Amniotic stem cell (primary cell): ENCODE measurements at places on chromosomes 3 and 15.

DNA sequence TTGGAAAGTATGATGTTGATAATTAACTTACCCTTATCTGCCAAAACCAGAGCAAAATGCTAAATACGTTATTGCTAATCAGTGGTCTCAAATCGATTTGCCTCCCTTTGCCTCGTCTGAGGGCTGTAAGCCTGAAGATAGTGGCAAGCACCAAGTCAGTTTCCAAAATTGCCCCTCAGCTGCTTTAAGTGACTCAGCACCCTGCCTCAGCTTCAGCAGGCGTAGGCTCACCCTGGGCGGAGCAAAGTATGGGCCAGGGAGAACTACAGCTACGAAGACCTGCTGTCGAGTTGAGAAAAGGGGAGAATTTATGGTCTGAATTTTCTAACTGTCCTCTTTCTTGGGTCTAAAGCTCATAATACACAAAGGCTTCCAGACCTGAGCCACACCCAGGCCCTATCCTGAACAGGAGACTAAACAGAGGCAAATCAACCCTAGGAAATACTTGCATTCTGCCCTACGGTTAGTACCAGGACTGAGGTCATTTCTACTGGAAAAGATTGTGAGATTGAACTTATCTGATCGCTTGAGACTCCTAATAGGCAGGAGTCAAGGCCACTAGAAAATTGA is 59.7 kb downstream of the DCUN1D1 start:
- no peak for DNase-seq

GRCh38 chr3:42410370-42411131 is at the start of gene LYZL4:
LYZL4 (minus strand) TSS chr3:42410610; CDS start chr3:42407251, 3,359 bp downstream.
- DNase-seq: no peak

- DNase-seq: no peak
Observed at GRCh38 chr3:51605938-51606337, 65.1 kb upstream of the TEX264 start.

- no peak for DNase-seq
Observed at GRCh38 chr3:123547881-123548519, 36.9 kb downstream of the HACD2 start.

GRCh38 chr3:113963879-113964278 is 16.1 kb downstream of the ZDHHC23 start:
- no peak for DNase-seq

- DNase-seq: peak; percentile 2
Observed at GRCh38 chr15:65952391-65953053, 83.2 kb downstream of the RAB11A start.

DNA sequence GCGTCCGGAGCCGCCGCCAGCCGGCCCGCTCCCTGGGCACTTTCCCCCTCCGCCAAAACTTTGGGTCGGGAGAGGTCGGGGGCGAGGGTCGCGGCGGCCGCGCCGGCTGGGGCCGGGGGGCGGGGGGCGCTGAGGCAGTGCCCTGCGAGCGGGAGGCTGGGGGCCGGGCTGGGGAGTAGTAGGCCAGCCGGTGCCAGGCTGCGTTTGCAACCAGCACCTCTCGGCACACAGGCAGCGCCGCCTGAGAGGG is 452 bp downstream of the BBX start:
- DNase-seq: no peak

GRCh38 chr3:186093271-186093900 is 15.5 kb downstream of the ETV5 start:
- DNase-seq: no peak

DNA sequence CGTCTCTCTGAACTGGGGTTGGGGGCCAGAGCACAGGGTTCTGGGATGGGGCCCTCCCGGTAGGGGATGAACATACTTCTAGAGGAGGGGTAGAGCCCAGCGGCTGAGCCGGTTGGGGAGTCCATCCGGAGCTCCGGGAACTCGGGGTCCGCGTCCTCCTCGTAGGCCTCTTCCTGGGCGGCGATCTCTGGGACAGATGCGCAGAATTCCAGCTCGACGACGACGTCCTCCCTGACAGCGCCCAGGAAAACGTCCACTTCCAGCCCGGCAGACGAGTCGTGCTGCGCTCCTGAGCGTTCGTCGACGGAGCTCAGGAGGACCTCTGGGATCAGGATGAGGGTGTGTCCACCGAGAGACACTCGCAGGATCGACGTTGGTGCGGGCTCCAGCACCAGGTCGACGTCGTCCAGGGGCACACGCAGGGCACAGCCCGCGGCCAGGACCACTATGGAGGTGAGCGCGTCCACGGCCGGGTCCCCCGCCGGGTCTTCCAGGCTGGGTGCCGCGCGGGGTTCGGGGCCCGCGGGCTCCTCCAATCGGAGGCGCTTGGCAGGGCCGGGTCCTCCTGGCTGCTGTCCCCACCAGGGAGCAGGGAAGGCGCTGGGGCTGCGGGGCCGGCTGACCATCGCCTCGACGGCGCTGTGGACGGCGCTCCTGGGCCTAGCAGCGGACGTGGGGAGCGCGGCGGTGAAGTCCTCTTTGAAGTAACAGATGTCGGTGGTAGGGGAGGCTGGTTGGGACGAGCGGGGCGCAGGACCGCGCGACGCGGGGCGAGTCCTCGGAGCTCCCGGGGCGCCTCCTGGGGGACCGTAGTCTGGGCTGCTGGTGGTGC is 474 bp downstream of the PRR23B start:
- DNase-seq: no peak

- no peak for DNase-seq
Observed at GRCh38 chr3:108073764-108074431, 16.9 kb downstream of the CD47 start.

GRCh38 chr3:141129541-141130011 is 78.4 kb downstream of the SPSB4 start:
- DNase-seq: no peak

- DNase-seq: no peak
Observed at GRCh38 chr15:86916671-86917360, 837.1 kb downstream of the AGBL1 start.

DNA sequence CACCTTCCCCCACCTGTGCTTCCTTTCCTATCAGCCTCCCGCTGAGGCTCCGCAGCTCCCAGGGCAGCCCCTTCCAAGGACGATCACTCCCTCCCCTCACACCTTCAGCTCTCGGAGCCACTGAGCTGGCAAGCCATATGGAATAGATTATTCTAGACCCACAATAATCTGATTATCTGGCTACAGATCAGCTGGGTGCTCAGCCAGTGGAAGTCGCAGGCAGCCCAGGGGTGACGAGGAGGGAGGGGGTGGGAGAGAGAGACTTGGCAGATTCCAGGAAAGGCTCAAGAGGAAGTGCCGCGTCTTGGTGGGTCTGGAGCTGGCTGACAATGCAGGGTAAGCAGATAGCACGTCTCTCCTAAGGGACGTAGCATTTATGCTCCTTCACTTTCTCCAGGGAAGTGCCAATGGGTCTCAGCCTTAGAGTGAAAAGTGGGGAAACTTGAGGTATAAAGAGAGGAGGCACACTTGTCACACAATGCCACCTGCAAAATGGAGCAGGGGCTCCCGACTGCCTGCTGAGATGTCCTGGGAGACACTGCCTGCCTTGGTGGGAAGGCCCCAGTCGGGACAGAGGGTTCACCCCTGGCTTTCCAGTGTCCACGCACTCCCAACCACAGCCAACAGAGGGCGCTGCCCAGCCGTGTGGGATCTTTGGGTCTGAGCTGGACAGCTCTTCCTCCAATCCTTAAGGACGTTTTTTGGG is 9.4 kb upstream of the MESP1 start:
- DNase-seq: no peak

DNA sequence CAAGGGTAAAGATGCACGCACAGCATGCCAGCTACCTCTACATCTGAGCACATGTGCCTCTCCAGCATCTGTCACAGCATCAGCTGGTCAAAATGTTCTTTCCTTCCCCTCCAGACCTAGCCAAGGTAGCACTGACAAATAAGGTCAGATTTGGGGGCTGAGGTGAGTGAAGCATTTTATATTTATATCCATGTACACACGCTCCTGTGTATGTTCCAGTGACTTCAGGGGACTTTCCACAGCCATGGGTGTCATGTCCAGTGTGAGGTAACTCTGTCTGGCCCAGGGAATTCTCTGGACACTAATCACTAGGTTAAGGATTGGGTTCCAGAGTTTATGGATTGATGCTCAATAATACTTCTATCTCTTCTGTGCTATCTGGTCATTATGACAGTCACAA is 165.2 kb upstream of the TP63 start:
- no peak for DNase-seq

GRCh38 chr3:134772591-134772990 is 22.5 kb upstream of the EPHB1 start:
- no peak for DNase-seq

DNA sequence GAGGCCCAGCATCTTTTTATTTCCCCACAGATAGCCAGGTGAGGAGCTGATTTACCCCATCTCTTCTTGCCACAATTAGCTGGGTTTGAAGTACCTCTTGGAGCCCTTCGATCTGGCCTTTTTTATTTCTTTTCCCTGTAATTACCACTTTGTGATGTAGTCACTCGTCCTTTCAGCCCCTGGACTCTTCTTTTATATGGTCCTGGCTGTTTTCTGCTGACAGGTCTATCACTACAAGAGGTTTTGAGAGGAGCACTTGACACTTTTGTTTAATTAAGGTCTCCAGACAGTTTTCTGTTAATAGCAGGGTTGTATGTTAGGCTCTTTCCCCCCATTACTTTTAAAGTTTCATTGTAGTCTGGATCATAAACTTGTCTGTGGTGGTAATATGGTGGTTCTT is 11.8 kb downstream of the ATXN7 start:
- DNase-seq: no peak

DNA sequence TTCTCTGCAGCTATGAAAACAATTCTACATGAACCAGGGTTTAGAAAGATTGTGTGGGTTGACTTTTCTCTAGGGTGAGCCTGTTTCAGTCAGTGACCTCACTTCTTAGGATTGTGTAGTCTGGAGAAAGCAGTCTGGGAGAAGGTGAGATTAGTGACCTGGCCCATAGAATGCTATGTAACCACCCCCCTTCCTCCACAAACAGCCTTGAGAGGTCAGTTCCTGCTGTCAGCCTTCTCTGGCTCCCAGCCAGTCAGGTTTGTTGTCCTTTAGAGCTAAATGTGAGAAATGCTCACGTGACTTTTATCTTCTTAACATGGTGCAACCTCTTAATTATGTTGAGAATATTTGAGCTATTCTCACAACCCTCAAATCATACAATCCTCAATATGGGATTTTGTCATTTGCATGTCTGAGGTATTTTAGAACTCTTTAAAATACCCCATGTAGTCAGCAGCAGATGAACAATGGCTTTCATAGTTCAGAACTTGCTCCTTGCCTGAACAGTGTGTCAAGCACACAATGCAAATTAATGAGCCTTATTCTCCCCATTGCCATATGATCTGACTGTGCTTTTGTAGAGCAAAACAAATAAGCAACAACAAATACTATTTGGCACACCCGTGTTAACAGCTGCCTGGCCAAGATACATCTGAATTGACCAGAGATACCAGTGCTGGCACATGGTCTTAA is 311.6 kb downstream of the CNTN6 start:
- DNase-seq: no peak

GRCh38 chr15:88776646-88777045 is 26.6 kb upstream of the ACAN start:
- DNase-seq: no peak

- DNase-seq: no peak
Observed at GRCh38 chr15:82051664-82052063, 5.8 kb upstream of the MEX3B start.

DNA sequence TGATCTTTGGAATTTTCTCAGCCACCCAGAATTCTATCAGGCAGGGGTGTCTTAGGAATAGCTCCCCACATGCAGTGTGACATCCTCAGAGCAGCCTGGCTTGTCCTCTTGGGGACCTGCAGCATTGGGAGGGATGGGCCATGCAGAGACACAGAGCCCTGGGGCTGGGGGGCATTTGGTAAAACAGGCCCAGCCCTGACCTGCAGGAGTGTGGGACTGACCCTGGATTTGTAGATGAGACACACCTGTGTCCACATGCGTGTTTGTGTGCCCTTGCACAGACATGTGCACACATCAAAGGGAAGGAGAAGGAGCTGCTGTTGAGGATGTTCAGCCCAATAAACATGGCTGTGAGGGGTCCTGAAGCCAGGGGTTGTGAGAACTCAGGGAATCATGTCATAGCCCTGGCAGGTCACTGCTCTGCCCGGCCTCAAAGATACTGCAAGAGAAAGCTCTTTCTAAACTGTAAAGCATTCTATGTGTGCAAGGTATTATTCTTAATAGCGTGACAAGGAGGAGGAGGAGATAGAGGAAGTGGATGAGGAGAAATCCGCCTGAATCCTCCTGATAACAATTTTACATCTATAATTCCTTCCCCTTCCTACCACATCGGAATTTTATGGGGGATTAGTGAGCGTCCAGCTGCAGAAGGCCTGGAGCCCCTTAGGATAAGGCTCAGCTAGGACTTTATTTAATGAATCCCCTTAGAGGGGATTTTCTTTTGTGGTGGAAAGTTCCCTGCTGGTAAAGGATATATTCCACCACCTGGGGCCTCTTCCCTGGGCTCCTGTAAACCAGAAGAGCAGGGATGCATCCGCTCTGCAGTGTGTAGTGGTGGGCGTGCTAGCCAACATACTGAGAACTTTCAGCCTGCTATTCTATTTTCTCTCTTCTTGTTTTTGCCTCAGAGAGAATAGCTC is 245.5 kb downstream of the EPHB1 start:
- DNase-seq: no peak

DNA sequence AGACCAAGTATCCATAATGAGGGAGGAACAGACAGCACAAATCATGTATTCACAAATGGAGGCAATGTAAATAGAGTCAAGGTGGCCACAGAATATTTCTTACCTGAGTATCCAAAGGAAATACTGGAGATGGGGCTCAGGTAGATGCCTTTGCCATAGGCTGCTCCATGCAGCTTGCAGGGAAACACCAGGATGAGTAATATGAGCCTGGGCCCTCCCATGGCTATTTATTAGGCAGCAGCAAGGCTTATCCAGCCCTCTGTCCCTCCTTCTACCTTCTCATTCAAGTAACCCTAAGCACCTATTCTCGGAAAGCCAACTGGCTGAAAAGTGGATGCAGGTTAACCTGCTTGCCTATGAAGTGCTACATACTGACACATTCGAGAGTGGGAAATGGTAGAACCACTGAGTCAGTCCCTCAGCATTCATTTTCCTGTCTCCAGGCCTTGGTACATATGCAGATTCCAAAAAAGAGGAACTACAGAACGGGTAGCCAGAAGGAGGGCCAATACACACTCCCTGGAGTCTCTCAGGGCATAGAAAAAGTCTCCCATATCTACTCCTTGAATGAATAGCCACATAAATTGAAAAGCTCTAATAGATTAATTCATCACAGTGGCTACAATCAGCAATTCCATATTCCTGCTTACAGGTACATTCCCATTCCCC is 18.3 kb upstream of the PKM start:
- no peak for DNase-seq

- no peak for DNase-seq
Observed at GRCh38 chr3:86244905-86245304, 746.0 kb downstream of the VGLL3 start.

GRCh38 chr3:68787106-68787626 is 145.2 kb downstream of the TAFA4 start:
- DNase-seq: no peak

GRCh38 chr3:88133711-88134263 is 16.0 kb upstream of the C3orf38 start:
- DNase-seq: no peak

- DNase-seq: peak; percentile 5
Observed at GRCh38 chr15:77702211-77702957, 69.7 kb upstream of the LINGO1 start.

- DNase-seq: no peak
Observed at GRCh38 chr3:171672538-171672937, 137.7 kb downstream of the PLD1 start.
